ENCODE measurements at places on chromosomes 7 and 10.

GRCh38 chr10:103676058-103676785, 179.2 kb downstream of the SH3PXD2A start:
- H3K4me1 ChIP-seq, result peaks cover 4% of the 10 kb centered on the region
- no peak overlapping the region for H3K27ac ChIP-seq
- H3K27me3 ChIP-seq, result no peaks in the 10 kb centered on the region
- DNase-seq, result peak; percentile 90
- H3K36me3 ChIP-seq, result no peaks in the 10 kb centered on the region

- H3K27ac ChIP-seq, result no peak overlapping the region
- H3K4me3 ChIP-seq, result no peak overlapping the region
- H3K27me3 ChIP-seq, result no peaks in the 10 kb centered on the region
- no peaks in the 10 kb centered on the region for H3K36me3 ChIP-seq
These were observed 86.6 kb downstream of the STRA8 start for GRCh38 chr7:135320268-135320667.

DNA sequence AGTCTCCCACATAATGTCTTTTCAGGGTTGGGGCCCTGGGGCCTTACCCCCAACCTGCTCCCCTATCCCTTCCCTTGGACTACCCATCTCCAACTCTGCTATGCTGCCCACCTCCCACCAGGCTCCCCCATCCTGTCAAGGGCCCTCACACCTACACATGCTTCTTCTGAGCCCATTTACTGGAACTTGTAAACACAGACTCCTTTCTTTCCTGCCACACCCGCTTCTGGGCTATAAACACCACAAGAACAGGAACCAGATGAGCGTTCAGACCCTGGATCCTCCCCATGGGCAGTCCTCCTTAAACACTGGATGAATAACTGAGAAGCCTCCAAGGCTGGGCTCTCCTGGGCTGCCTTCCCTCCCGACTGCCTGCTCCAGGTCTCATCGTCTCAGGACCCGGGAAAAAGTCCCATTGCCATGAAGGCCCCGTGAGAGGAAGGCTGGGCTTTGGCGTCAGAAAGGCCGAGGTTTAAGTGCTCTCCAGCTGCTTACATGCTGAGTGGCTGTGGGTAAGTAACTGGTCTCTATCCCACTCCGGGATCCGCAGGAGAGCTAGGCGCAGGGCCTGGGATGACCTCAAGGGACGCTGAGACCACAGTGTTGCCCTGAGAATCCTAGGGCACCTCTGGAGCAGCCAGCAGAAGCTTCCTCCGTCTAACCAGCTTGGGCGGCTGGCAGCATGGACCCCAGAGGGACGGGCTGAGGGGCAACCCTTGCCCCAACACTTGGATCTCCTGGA, 15.6 kb upstream of the CRHR2 start:
- no peak overlapping the region for H3K27ac ChIP-seq
- no peak for DNase-seq
- no peaks in the 10 kb centered on the region for H3K36me3 ChIP-seq
- H3K4me1 ChIP-seq, result peaks cover 15% of the 10 kb centered on the region
- H3K27me3 ChIP-seq, result no peaks in the 10 kb centered on the region
- no peak overlapping the region for H3K4me3 ChIP-seq

DNA sequence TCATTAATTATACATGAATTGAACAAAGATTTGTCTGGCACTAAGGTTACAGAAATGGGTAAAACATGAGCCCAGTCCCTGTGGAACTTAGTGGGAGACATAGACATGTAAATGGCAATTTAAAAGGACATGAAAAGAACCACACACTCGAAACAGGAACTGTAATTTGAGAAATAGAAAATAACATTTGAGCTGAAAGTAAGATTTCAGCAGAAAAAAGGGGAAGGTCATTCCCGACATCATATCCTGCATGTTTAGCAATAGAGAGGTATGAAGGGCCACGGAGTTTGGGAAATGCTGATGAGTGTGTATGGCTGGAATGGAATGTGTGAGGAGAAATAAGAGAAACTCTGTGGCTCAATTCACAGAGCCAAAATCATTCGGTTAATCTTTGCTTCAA, 175.4 kb upstream of the AHR start:
- H3K27ac ChIP-seq, result no peak overlapping the region
- no peaks in the 10 kb centered on the region for H3K36me3 ChIP-seq
- no peaks in the 10 kb centered on the region for H3K27me3 ChIP-seq
- H3K4me3 ChIP-seq, result no peak overlapping the region
- DNase-seq, result no peak
- no peaks in the 10 kb centered on the region for H3K4me1 ChIP-seq

DNA sequence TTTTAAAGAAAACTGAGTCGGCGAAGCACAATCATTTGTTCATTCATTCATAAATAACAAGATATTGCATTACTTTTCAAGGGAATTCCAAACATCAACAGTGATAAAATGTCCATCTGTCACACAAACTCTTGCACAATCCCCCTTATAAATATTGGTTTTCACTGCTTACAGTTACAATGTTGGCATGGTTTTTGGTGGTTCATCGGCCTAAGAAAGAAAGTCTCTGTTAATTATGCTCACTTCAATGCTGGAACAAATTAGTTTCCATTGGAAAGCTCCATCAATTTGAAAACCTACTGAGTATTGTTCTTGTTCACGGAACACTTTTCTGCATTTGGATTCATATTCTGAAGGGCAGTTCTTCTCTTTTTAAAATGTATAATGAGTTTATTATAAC, 188.5 kb downstream of the JAZF1 start:
- H3K27ac ChIP-seq, result no peak overlapping the region
- DNase-seq, result no peak
- no peak overlapping the region for H3K4me3 ChIP-seq
- H3K36me3 ChIP-seq, result no peaks in the 10 kb centered on the region
- no peaks in the 10 kb centered on the region for H3K27me3 ChIP-seq

DNA sequence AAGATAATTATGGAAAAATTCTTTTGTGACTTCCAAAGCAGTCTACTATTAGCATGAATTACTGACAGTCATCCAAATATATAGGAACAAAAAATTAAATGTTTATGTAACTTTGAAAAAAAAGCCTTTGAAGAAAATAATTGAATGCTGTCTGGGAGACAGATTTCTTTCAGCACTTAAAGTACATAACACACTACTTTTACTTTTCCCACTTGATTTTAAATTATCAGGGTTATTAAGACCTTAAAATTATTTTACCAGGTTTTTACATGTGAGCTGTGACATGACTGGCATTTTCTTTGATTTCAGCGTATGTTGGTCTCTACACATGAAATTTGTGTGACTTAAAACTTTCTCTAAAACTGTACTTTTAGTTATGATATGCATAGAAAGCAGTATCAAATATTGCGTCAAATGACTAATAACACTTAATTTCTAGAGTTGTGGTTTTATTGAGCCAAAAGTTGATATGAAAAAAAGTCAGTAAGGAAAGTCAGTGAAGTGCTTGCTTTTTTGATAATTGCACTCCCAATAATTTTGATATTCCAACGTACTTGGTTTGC, 3.1 kb downstream of the PTEN start:
- peak overlapping the region; percentile 98 for H3K4me3 ChIP-seq
- DNase-seq, result no peak
- H3K27me3 ChIP-seq, result no peaks in the 10 kb centered on the region
- H3K4me1 ChIP-seq, result peaks cover 30% of the 10 kb centered on the region
- no peaks in the 10 kb centered on the region for H3K36me3 ChIP-seq

DNA sequence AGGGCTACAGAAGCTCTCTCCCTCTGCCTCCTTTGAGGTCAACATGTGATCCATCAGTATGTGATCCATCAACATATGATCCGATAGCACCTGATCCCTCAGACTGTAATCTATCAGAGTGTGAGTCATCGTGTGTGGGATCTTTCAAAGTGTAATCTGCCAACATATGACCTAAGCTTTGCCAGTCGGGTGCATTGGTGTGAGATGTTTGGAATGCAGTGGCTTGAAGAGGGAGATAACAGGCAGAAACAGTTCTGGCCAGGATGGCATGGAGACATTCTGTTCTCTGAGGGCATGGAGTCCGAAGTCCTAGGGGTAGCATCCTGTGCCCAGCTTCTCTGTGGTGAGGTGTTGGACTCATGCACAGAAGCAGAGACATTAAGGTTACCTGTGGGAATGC, 217.7 kb upstream of the ETV1 start:
- H3K4me1 ChIP-seq, result no peaks in the 10 kb centered on the region
- H3K27me3 ChIP-seq, result no peaks in the 10 kb centered on the region
- H3K4me3 ChIP-seq, result no peak overlapping the region
- no peak overlapping the region for H3K27ac ChIP-seq
- no peak for DNase-seq

DNA sequence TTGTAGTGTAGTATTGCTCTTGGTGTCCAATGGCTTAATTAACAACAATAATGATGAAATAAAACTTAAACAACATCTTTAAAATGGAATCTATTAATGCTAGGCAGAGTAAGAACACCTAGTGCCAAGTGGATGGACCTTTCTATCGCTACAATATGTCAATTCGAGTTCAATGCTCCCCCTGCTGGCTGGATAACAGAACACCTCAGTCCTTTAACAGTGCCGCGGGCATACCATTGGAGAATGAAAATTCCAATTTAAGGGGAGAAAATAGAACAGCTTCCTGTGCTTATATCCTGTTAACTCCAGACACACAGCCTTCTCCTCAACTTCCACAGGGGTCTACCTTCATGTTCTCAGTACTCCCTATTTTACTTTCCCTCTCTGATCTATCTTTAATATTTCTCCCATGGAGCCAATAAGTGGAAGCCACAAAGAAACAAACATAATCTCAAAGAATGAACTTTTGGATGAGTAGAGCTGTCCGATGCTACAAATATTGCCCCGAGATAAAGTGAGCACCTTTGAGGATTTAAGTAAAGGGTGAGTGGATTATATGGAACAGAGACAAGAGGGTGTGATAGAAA, 41.4 kb downstream of the COL1A2 start:
- peak; percentile 85 for DNase-seq
- no peak overlapping the region for H3K27ac ChIP-seq
- H3K4me3 ChIP-seq, result no peak overlapping the region
- no peaks in the 10 kb centered on the region for H3K36me3 ChIP-seq
- H3K27me3 ChIP-seq, result no peaks in the 10 kb centered on the region

DNA sequence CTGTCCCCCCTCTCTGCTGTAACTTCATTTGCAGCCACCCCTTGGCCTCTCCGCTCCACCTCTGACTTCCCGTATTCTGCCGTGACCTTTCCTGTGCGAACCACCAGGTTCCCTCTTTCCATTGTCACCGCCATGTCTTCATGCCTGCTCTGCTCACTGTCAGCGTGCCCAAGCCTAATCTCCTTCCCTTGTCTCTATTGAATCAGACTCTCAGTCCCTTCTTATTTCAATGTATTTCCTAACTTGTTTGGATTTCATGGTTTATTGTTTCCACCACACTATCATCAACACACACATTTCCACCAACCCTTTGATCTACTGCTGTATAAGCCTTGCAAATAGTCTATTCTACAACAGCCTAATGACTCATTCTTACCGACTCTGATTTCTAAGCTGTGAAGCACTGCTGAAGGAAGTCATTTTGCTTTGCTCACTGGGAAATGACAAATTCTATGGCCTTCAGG, 30.0 kb upstream of the INHBA start:
- no peak overlapping the region for H3K27ac ChIP-seq
- DNase-seq, result no peak
- H3K27me3 ChIP-seq, result no peaks in the 10 kb centered on the region
- H3K4me1 ChIP-seq, result no peaks in the 10 kb centered on the region

- no peak overlapping the region for H3K4me3 ChIP-seq
- H3K27me3 ChIP-seq, result no peaks in the 10 kb centered on the region
- no peaks in the 10 kb centered on the region for H3K36me3 ChIP-seq
- H3K4me1 ChIP-seq, result no peaks in the 10 kb centered on the region
- no peak overlapping the region for H3K27ac ChIP-seq
These were observed 25.2 kb upstream of the GNAT3 start for GRCh38 chr7:80537091-80537490.

- H3K36me3 ChIP-seq, result no peaks in the 10 kb centered on the region
- H3K27ac ChIP-seq, result no peak overlapping the region
- no peaks in the 10 kb centered on the region for H3K4me1 ChIP-seq
- H3K27me3 ChIP-seq, result no peaks in the 10 kb centered on the region
These were observed 126.8 kb upstream of the SEM1 start for GRCh38 chr7:96836456-96836855.

- H3K27me3 ChIP-seq, result peaks cover 51% of the 10 kb centered on the region
- peaks cover 4% of the 10 kb centered on the region for H3K4me1 ChIP-seq
- no peak overlapping the region for H3K4me3 ChIP-seq
- DNase-seq, result no peak
- no peaks in the 10 kb centered on the region for H3K36me3 ChIP-seq
These were observed 30.0 kb downstream of the PRSS2 start for GRCh38 chr7:142800699-142801260.

- DNase-seq, result no peak
- no peak overlapping the region for H3K4me3 ChIP-seq
- no peaks in the 10 kb centered on the region for H3K36me3 ChIP-seq
These were observed 37.1 kb downstream of the GPR26 start for GRCh38 chr10:123703195-123703790.

- no peak overlapping the region for H3K4me3 ChIP-seq
- H3K36me3 ChIP-seq, result no peaks in the 10 kb centered on the region
- no peaks in the 10 kb centered on the region for H3K27me3 ChIP-seq
- H3K4me1 ChIP-seq, result no peaks in the 10 kb centered on the region
- no peak overlapping the region for H3K27ac ChIP-seq
- no peak for DNase-seq
These were observed 65.1 kb upstream of the ITGA8 start for GRCh38 chr10:15784662-15785300.

DNA sequence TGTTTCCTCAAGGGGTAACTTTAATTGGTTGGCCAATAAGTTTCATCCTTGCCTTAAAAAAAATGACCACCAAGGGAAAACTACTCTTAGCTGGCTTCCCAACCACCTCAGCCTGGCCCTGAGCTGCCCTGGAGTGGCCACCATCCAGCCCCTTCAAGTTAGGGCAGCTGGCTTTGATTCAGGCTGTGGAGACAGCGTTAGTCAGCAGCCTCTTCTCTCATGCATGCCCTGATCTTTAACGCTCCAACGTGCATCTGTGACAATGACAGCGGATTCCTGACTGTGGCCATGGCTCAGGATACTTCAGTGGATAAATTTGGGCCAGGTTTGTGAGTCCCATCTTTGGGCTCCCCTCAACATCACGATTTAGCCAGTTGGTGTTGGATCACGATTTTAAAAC, 111.6 kb downstream of the RBM20 start:
- no peak overlapping the region for H3K27ac ChIP-seq
- DNase-seq, result no peak
- H3K4me3 ChIP-seq, result no peak overlapping the region
- H3K4me1 ChIP-seq, result no peaks in the 10 kb centered on the region

Measured in cardiac muscle cell (in vitro differentiated cells and primary cell).